ENCODE measurements at places on chromosomes 1 and 21.

- no peak for DNase-seq
These were observed 67.5 kb downstream of the CLIC6 start for GRCh38 chr21:34736116-34736874.

DNA sequence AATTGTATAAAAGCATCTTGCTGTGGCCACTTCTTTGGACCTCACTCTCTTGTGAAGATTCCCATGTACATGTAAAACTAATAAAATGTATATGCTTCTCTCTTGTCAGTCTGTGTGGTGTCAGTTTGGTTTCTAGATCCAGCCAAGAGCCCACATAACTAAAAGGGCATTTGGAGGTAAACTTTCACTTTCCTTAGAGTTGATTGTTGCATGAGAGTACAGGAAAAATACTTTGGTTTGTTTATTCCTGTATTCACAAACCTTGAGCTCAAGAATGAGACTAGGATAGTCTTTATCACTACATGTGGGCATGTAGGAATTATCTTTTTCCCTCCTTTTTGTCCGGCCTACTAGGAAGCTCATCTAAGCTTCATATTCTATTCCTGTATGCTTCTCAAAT is 50.9 kb downstream of the KCTD3 start:
- no peak for DNase-seq

- no peak for DNase-seq
These were observed 133.7 kb upstream of the COL6A1 start for GRCh38 chr21:45847870-45848269.

DNA sequence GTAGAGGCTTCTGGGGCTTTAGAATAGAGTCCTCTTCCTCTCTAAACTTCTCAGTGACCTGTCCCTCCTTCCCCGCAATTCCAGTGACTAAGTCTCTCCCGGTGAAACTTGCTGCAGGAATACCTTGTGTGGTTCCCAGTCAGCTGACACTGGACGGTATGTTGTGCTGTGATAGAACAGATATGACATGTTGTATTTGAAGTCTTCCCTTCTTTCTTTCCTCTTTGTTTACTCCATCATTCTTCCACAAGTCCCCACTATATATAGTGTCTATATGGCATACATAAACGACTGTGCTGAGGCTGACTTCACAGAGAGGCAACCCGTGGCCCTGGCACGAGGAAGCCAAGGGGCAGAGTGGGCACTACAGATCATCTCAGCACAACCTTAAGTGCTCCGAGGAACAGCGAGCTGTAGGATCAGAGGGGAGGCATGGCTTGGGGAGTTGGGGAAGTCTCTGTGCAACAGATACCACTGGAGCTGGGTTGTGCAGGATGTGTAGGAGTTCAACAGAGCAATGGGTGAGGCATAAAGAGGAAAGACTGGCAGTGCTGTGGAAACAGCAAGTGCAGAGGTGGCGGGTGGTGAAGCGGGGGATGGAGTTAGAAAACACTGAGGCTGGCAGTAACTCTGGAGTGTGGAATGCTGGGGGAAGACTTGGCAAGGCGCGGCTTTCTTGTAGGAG is 237.8 kb downstream of the TRABD2B start:
- no peak for DNase-seq

- no peak for DNase-seq
These were observed 17.1 kb upstream of the AGO4 start for GRCh38 chr1:35790670-35791069.

- peak; percentile 29 for DNase-seq
These were observed 9.1 kb upstream of the PADI2 start for GRCh38 chr1:17128361-17128760.

- DNase-seq = no peak
These were observed 77.7 kb downstream of the DSCAM start for GRCh38 chr21:40769231-40769630.

DNA sequence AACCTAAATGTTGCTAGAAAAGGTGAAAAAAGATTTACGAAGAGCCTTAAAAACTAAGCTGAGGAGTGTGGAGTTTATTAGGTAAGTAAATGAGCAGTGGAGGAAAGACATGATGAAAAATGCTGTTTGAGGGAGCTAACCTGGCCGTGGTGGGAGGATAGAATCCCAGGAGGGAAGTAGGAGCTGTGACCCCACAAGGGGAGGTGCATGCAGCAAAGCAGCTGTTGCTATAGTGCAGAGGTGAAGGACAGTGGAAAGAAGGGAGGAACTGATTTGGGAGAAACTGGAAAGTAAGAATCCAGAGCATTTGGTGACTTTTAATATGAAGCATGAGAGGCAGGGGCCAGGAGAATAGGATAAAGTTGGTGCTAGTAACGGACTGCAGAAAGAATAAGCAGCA is 271.7 kb upstream of the ADGRL2 start:
- no peak for DNase-seq

Measured in hematopoietic multipotent progenitor cell treated with erythropoietin and hydrocortisone succinate and interleukin-3 and kit ligand, for 8 days (in vitro differentiated cells).